ENCODE measurements at places on chromosomes 1 and 21.
A peak's percentile ranks its signal among the peaks of the same experiment; 100 is the strongest.

GRCh38 chr1:30403726-30404125 is 319.7 kb downstream of the MATN1 start:
- no peak for DNase-seq

DNA sequence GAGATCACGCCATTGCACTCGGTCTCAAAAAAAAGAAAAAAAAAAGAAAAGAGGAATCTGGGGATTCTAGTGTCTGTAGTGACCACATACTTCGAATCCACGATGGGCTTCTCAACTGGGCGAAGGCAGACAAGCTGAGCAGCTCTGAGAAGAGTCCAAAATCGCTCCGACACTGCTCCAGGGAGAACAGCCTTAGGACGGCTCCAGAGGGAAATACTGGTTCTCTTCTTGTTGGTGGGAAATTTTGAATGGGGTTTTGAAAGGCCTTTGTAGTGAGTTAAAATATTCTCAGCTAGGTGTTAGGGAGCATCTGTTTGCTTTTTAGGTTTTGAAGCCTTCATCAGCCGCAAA is 18.3 kb upstream of the HJV start:
- no peak for DNase-seq

DNA sequence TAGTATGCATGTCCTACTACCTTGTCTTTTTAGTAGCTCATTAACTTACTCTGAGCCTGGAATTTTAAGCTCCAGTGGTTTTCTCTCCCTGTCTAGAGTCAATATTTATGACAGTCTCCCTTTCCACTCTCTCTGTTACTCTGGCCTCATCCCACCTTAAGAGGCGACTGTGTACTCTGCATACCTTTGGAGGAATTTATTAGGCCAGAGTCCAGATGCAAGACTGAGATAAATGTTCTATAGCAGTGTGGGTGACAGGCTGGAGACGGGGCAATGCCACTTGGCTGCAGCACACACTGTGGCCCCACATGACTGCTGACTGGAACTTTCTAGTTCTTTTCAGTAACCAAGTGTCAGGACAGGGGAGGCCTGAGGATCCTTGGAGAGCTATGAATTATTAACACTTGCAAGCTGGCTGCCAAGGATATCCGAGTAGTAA is 4.1 kb upstream of the PDZK1 start:
- DNase-seq: no peak

GRCh38 chr1:224914292-224914900 is 15.1 kb upstream of the DNAH14 start:
- no peak for DNase-seq

DNA sequence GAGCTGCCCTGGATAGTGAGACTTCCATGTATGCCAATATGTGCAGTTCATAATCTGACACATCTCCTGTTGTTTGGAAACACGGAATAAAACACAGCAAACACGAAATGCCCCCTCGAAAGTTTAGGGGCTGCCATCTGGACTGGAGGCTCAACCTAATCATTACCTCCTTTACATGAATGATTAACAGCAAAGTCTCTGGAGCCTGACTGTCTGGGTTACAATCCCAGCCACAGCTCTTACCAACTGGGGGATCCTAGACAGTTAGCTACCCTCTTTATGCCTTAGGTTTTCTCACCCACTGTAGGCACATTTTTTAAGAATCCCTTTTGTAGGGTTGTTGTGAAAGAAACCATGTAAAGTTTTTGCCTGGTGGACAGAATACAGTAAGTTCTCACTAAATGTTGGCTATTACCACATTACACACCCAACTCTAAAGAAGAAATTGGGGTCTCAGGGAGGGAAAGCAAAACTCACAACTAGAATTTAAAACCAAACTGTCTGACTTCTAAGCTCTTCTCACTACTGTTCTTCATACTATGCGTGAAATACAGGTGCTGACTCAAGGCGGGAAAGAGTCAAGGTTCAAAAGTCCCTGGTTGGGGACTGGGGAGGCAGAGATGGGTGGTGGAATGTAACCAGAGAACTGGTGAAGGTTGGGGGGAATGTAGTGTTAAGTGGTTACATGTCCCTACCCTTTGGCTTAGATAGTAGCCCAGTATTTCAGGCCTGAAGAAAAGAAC is 24.2 kb downstream of the CYP4A22 start:
- DNase-seq: no peak

GRCh38 chr1:58862728-58863385 is 79.0 kb upstream of the JUN start:
- no peak for DNase-seq

DNA sequence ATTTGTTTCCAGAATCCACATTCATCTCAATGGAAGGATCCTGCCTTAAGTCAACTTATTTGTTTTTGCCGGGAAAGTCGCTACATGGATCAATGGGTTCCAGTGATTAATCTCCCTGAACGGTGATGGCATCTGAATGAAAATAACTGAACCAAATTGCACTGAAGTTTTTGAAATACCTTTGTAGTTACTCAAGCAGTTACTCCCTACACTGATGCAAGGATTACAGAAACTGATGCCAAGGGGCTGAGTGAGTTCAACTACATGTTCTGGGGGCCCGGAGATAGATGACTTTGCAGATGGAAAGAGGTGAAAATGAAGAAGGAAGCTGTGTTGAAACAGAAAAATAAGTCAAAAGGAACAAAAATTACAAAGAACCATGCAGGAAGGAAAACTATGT is 2.6 kb downstream of the GADD45A start:
- peak; percentile 62 for DNase-seq

DNA sequence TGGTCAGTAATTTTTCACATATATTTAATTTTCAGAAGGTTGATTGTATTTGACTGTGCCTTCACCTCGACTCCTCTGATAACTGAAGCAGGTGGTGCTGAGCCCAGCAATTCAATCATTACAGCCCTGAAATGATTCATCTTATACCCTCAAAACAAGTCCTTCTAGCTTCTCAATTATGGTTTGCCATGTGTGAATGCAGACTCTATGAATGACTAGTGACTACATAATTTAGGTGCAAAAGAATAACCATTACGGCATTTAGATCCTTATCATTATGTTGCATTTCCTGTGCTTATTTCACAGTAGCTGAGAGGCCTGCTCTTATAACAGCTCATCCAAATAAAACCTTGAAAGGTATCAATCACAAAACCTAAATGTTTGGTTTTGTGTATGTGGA is 54.0 kb upstream of the COL11A1 start:
- no peak for DNase-seq

- no peak for DNase-seq
Measured at GRCh38 chr1:206682111-206682510, 2.6 kb upstream of the MAPKAPK2 start.

DNA sequence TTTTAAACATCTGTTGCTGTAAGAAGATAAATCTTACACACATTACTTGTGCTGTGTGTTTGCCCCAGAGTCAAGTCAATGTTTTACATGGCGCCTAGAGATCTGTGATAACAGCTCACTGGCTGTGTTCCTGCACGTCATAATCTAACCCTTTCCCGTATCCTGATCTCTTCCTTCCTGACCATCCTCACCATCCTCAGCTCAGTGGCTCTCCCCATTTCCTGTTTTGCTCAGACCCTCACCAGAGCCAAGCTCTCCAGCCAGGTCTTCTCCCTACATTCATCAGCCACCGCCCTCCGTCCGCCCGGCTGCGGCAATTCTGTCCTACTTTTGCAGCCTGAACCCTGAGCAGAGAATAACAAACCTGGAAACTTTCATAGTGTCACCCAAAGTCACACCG is 824.7 kb downstream of the USP25 start:
- DNase-seq: no peak

DNA sequence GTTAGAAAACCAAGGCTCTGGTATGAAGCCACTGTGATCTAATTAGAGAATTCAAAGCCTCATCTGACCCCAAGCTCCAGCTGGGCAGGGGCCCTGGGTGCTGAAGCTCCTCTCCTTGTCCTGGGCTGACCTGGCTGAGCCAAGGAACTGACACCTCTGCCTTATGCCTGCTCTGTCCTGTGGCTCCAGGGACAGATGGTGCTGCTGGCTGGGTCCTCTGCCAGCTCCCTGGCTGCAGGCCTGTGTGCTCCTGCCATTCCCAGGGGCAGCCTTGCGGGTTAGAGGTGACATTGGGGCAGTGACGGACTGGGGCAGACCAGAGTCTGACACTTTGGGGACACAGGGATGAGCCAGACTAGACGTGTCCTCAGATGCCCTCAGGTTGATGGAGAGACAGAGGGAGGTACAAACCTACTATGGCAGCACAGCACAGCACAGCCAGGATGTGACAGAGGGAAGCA is 11.8 kb downstream of the ACOT11 start:
- no peak for DNase-seq

DNA sequence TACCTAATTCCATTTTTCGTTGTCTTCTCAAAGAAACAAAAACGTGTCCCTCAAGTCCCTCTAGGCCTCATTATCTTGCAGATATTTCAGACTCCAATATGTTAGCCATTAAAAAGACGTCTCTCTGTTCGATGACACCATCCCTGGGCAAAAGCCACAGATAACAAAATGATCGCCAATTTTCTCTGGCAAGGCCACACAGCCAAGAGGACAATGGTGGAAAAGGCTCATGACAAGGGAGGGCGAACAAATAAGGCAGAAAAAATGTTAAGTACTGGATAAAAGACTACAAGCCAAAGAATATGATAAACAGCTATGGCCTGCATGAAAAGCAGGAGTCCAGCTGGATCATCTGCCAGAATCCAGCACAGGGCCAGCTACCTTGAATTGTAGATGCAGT is 82.9 kb downstream of the TBX15 start:
- DNase-seq: no peak

DNA sequence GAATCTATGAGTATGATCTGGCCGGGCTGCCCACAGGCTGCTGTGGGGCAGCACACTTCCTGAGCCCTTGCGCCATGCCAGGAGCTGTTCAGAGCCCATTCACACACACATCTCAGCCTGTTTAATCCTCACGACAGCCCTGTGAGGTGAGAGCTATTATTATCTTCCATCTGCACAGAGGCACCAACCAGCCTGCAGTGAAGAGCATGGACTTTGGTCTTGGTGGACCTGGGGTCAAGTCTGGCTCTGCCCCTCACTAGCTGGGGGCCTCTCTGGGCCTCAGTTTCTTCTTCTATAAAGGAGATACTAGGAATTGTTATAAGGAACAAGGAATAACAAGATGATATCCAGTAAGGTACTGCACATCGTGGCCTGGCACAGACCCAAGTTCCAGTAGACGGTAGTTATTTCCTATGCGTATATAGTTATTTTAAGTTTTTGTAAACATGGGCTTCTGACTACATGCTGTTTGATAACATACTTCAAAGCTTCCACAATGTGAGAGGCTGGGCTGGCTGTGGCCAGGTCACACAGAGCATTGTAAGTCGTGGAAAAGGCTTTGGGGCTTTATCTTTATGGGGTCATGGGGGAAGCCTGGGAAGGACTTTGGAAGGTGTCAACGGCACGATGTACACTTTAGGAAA is 3.4 kb upstream of the PADI2 start:
- DNase-seq: no peak

DNA sequence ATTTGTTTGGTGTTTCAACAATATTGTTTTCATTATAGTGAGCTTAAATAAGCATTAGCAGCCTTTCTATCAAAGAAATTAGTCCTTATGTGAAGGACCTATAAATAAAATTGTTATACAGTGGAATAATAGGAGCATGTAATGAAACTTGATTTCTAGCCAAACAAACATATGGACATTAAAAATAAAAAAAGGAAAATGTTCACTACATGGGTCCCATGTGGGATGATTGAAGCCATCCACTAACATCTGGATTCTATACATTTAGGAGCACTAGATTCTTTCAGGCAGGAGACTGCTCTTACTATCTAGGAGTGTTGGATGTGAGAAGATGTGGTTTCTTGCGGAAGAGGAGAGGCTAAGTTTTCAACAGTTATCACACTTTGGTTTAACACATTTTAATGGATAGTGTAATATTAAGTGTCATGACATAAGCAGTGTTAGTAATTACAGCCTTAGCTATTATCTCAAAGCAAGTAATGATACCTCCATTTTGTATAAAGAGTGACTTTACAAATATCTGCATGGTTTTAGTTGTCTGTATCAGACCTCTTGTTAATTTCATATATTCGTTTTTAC is 62.3 kb downstream of the LYPLAL1 start:
- DNase-seq: no peak

- DNase-seq: no peak
Measured at GRCh38 chr1:110606657-110607535, 738 bp upstream of the KCNA2 start.

DNA sequence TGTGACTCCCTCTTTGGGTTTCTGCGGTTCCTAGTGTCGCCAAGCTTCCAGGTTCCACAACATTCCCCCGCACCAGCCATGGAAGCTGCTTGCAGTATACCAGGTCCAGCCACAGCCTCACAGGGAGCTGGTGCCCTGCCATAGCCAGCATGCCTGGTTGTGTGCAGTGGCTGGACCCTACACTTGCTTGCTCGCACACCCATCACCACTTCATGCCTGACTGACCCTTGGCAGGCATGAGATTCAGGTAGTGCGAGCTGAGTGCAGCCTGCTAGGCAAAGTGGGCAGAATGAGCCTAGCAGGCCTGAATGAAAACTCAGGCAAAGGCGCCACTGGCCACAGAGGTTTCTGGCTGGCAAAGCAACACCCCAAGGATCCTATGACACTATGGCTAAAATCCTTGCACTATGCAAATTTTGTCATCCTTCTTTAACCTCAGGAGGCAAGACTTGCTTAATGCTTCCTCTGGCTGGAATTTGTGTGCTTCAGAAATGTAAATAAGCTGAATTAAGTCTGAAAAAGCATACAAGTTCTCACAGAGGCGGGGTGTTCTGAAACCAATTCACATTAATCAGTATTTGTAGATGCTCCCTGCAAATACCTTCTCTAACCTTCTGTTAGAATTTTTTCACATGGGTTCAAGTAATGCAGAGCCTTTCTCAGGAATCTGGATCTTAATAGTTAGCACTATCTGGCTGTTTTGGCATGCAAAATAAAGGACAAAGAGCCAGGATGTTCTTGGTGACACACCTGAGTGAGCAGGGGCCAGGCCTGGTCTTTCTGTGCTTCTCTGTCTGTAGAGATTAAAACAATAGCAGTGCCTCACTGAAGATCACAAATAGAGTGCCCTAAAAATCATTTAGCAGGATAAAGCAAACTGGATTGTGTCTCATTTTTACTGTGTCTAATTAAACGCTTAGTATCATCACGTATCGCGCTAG is 256.9 kb downstream of the GPATCH2 start:
- DNase-seq: no peak

DNA sequence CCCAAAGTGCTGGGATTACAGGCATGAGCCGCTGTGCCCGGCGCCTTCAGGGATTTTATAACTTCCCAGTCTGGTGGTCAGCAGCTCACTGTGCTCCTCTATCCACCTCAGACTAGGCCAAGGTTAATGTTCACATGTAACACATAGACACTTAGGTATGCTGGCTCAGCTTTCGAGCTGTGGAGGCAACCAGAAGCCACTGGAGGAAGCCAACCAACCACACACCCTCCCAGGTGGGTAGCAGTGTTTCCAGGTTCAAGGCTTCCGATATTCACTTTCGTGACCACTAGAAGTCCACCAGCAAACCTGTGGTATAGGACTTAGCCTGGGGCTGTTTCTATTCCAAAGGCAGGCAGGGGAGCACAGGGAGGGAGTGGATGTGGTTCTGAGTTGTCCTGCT is 255.9 kb upstream of the KIAA0040 start:
- DNase-seq: no peak
